Activated CD4-positive, alpha-beta memory T cell treated with anti-CD3 and anti-CD28 coated beads for 36 hours (primary cell): ENCODE measurements at places on chromosomes 7 and 10. TPM values are rescaled to one million over a fixed set of nuclear protein-coding genes. Genes with fewer than 3 reads are reported as not detected.

DNA sequence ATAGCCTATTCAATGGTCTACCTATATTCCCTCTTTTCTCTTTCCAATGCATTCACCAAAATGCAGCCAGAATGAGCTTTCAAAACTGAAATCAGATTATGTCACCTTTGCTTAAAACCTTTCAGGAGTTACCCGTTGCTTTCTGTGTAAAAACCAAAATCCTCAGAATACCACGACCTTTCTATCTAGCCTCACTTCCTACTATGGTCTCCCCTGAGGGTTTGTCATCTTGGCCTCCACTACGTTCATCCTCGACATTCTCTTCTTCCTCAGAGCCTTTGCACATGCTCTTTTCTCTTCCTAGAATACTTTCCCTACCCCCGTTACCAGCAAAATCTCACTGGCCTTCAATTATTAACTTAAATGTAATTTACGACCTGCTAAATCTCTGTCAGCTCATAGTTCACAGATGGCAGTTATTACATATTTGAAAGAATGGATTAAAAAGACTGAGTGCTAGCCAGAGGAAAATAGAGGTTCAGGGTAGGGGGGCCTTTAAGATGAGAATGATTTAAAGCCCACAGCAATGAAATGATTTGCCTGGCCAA lies 380.8 kb upstream of the C7orf33 start:
- DNase-seq, result no peak

GRCh38 chr7:122885583-122886356 lies 490 bp downstream of the CADPS2 start:
- DNase-seq, result no peak

- DNase-seq, result no peak
Observed at GRCh38 chr10:96919785-96920430, 87.8 kb downstream of the LCOR start.

- DNase-seq, result peak; percentile 5
Observed at GRCh38 chr10:42979721-42980467, 97.0 kb upstream of the RET start.

DNA sequence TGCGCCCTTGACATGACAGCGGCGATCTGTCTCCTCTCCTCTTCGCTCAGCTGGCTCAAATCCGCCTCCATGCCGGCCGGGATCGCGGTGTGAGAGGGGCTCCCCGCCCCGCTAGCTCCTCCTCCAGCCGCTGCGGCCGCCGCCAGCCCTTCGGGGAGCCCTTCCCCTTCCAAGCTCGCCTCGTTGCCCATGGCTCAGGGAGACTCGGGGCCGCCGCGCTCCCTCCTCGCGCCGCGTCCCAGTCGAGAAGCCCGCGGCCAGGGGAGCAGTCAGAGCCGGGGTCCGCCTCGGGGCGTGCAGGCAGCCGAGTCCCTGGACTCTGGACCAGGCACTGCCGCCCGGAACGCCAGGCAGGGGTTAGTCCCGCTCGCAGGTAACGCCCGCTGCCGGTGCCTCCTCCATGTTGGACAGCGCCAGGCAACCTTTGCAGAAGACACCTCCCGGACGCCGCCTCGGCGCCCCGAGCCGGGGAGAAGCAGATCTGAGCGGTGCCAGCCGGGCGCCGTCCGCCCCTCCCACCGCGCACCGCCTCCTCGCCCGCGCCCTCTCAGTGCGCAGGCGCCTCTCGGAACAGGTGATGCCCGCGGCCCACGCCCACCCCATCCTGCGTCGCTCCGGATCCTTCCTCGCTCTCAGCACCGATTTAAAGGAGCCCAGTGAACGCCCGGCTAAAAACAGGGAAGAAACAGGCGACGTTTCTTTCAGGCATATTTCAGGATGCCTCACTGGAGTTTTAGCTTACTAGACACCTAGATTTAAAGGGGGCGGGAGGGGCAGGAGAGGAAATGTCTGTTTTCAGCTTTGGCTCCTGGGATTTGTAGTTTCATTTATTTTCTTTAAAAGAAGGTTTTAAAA lies at the start of gene PCLO:
Gene PCLO, minus strand, starts transcription at position 483 of the 855 bp plus-strand sequence. Its CDS starts 292 bp downstream, at position 191.
- peak; percentile 73 for DNase-seq

DNA sequence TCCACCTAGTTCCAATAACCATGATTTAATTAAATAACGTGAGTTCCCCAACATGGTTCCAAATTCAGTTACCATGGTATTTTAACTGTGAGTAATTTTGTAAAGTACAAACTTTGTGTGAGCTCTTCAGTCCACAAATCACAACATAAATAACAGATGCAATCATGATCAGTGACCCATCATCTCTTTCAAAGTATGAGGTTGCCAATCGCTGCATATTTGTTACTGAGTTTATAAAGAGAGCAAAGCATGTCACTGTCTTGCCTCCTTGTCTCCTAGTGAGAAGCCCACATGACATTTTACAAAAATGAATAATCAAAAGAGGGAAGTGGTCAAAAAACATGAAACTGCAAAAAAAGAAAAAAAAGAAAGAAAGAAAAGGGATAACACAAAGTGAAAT lies 69.1 kb upstream of the PDSS1 start:
- DNase-seq, result no peak

GRCh38 chr7:1724118-1724910 lies 54.2 kb downstream of the ELFN1 start:
- DNase-seq, result no peak

DNA sequence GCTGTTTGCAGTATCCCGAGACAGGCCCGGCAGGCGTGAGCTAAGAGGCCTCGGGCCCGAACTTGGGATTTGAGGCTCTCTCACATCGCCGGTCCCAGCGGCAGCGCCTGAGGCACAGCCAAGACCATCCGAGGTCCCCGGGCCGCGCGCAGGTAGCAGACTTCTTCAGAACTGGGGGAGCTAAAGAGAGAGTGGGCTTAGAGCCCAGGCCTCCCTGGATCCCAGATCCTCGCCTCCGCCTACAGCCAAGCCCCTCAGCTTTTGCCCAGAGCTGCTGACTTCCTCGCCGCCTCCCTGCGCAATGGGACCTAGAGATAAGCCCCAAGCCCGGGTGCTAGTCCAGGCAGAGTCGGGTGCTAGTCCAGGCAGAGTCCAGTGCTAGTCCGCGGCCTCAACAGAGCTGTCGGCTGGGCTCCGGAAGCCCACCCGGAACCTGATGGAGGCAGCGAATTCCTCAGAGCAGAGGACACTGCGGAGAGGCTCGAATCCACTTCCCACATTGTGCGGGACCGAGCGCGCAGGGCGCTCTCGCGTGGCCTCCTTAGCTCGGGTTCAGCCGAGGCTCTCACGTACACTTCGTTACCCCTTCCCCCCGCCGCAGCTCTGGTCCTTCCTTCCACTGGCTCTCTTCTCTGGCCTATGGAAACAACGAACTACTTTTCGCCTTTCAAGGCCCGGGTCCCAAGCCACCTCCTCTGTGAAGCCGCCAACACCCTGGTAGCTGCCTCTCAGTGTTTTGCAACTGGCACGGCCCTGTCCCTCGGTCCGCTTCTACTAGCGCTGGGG lies 5.8 kb downstream of the LBX1 start:
- DNase-seq, result no peak

GRCh38 chr7:134449680-134450079 lies 9.2 kb downstream of the AKR1B1 start:
- DNase-seq, result no peak

- no peak for DNase-seq
Observed at GRCh38 chr10:79003183-79004100, 65.3 kb upstream of the ZMIZ1 start.

DNA sequence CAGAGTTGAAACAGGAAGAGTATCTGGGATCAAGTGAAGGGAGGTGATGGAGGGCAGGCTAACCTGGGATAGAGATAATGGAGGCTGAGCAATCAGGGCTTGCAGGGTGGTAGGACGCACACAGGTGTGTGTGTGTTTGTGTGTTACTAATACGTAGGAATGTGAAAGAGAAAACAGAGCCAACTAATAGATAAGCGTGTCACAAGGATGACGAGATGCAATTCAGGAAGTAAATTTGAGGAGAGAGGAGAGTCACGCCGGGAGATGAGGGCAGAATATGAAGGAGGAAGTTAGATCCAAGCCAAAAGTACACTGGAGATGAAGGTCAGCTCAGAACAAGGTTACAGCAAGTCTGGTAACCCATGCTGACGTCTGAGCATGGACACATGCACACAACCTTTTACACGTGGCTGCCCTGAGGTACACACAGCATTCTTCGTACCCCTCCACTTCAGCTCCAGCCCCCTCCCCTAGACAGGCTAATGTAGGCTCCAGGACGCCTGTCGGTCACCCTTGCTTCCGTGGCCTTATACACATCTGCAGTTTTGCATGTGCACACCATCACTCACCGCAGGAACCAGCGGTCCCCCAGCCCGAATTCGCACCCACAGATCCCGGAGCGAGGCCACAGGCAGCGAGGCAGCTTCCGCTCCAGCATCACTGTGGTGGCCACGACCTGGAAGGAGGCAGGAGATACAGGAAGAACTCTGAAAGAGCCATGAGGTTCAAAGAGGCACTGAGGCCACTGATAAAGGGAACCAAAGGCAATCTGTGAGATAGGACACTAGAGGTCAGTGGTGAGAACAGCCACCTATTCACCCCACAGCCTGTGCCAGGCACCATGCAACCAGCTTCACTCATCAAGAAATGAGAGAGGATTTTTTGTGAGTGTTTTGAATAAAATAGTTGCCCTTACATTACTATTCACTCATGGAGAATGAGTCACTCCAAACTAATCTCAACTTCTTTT lies 23.7 kb upstream of the TRPV6 start:
- DNase-seq, result no peak

DNA sequence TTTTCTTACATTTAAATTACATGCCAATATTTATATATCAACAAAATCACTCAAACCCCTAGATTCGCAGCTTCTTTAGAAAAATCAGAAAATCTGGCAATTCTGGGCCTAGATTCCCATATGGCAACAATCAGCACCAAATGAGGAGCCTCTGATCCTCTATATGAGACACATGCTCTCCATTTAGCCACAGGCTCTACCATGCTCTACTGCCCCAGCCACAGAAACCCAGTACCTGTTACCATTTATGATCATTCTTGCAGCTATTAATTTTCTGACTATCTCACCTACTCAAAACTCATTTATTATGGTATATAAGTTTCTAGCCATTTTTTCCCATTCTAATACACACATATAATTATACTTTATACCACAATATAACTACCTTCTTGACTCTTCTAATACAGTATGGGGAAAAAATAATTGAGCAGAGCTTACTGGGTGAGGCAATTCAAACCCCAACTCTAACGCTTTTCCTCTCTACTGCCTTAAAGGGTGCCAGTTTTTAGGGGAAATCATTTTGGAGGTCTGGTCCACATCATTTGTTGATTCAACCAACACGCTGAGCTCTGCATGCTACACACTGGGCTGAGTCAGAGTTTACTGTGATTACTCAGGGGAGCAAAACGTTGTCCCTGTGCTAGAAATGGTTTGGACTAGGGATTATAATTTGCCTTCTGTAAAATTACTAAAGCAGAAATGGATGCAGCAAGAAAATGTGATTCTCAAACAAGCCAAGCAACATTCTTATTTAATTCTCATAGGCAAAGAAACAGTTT lies 11.6 kb downstream of the PDLIM1 start:
- DNase-seq, result no peak

GRCh38 chr7:24477398-24478136 lies 95.7 kb upstream of the PALS2 start:
- DNase-seq, result no peak

DNA sequence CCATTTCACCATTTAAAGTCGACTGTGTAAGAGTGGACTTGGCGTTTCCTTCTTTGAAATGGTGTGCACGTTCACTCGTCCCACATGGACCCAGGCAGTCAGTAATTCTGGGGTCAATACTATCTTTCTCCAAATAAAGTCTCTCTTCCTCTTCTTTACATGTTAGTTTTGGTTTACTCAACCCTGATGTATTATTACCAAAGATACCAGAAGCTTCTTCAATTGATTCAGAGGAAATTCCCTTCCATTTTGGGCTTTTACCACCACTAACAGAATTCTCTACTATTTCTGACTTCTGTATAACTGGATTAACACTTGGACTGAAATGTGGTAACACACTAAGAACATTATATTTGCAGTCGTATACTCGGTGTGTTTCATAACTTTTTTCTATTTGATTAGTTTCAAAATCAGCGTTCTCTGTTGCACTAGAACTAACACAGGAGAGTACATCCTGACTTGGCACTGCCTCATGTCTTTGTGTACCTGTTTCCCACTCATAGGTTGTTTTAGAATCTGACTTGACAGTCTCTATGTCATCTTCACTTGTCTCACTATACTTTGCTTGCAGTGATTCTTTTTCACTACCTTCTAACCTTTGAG lies 60.8 kb downstream of the LARP4B start:
- no peak for DNase-seq

GRCh38 chr7:69795932-69796331 lies 197.7 kb downstream of the AUTS2 start:
- DNase-seq, result no peak

DNA sequence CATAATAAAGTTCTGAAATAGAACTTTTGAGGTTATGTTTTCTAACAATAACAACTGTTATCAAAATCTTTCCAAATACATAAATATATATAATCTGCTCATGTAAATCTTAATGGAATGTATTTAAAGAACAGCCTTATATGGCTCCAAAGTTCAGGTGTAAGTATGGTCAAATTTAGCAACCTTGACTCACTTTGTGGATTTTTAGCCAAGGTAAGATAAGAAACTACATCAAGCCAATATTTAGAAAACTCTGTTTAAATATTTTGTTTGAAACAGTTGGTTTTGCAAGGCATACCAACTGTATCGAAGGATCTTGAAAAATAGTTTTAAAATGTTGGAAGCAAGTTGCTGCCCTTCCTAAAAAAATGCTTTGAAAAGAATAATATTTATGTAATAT lies 228.9 kb upstream of the SEMA3D start:
- DNase-seq, result no peak

DNA sequence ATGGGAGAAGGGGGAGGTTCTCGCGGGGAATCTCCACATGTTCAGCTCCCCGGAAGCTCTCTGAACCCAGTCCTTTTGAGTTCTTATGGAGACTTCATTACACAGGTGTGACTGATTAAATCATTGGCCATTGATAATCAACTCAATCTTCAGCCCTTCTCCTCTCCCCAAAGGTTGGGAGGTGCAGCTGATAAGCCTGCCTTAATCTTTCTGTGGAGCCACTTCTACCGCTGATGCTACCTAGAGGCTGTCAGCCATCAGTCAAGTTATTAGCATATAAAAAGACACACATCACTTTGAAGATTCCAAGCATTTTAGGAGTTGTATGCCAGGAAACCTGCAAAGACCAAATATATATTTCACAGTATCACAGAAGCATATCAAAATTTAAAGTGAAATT lies 91.7 kb downstream of the MARCHF5 start:
- no peak for DNase-seq

Gene ACTR3C
- 8.8 TPM for total RNA-seq

Gene VAX1
- total RNA-seq, result not detected

Gene FKBP14
- 6.3 TPM for total RNA-seq

Gene UPK3BL2
- 5.8 TPM for total RNA-seq

Gene OIT3
- not detected for total RNA-seq

Gene NRCAM
- total RNA-seq, result 0.14 TPM

Gene PDK4
- not detected for total RNA-seq

Gene ZNF25
- total RNA-seq, result 8.8 TPM

Gene DYDC2
- total RNA-seq, result not detected

Gene FOXP2
- total RNA-seq, result not detected

Gene SNX10
- 43.1 TPM for total RNA-seq

Gene PKD2L1
- not detected for total RNA-seq
